ENCODE measurements at places on chromosomes 12 and 14. TPM values are rescaled to one million over a fixed set of nuclear protein-coding genes. Genes with fewer than 3 reads are reported as not detected.

DNA sequence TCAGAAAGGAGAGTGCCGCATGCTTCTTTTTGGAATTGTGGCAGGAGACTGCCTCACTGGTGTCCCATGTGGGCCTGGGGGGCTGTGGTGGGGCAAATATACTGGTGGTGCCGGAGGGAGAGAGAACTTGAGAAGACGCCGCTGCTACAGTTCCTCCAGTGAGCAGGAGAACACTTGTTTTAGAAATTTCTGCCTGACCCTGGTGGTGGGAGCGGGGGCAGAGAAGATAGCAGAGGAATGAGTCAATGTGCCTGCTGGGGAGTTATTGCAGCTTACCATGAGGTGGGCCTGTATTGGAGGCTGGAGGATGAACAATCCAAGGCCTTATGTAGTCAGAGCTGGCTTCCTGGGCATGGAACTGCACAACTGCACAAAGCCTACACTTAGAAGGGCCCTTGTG lies 211.8 kb downstream of the SNAPC1 start:
- H3K27me3 ChIP-seq = no peaks in the 10 kb centered on the region
- DNase-seq = no peak
- no peak overlapping the region for H3K27ac ChIP-seq
- no peaks in the 10 kb centered on the region for H3K36me3 ChIP-seq
- no peaks in the 10 kb centered on the region for H3K4me1 ChIP-seq
- no peak overlapping the region for H3K4me3 ChIP-seq

DNA sequence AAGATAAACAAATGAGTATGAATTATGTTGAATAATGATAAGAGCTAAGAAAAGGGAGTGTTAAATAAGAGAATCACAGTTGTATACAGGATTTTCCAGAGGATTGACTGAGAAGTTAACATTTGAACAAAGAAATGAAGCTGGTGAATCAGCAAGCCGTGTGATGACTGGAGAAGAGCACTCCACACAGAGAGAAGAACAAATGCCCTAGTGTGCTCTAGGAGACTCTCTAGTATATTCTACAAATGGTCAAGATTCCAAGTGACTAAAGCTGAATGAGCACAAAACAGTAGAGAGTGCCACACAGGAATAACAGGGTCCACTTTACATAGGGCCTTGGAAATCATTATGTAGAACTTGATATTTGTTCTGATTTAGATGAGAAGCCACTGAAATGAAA lies 587.1 kb upstream of the ATXN7L3B start:
- no peaks in the 10 kb centered on the region for H3K36me3 ChIP-seq
- H3K27me3 ChIP-seq = peaks cover 5% of the 10 kb centered on the region
- H3K4me1 ChIP-seq = no peaks in the 10 kb centered on the region
- peak; percentile 1 for DNase-seq
- no peak overlapping the region for H3K4me3 ChIP-seq

DNA sequence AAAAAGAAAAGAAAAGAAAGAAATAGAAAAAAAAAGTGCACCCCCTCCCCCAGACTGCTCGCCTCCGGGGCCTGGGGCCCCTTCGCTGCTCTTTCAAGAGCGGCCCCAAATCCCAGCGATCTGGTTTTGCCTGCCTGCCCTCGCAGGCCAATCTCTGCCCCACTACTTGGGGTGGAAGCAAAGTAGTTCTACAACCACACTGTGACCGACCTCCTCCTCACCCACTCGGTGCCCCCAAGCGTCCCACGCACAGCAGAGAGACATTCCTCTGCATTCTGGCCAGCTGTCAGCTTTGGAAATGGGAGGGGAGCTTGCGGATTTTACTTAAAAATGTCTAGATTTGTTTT lies 2.4 kb upstream of the TBX3 start:
- peaks cover 15% of the 10 kb centered on the region for H3K36me3 ChIP-seq
- H3K27me3 ChIP-seq = no peaks in the 10 kb centered on the region
- H3K27ac ChIP-seq = no peak overlapping the region
- no peak overlapping the region for H3K4me3 ChIP-seq

DNA sequence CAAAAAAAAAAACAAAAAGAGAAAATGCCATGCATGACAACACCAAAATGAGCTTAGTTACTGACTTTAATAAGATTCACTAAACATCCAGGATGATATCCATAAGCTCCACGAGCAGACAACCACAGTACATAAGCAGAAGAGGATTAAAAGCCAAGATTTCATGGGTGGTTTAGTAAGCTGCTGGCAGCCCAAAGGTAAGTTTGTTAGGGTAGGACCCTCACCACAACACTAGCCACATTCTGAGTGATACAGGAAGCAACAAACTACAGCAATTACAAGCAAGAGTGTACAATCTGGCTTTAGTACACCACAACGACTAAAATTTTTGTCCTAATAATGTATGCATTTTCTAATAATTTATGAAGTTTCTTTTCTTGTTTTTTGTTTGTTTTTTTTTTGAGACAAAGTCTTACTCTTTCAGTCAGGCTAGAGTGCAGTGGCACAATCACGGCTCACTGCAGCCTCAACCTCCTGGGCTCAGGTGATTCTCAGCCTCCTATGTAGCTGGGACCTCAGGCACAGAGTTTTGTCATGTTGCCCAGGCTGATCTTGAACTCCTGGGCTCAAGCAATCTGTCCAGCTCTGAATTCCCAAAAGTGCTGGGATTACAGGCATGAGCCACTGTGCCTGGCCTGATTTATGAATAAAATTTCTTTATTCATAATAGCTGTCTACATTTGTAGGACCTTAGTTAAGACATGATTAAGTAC lies 221.4 kb downstream of the MED13L start:
- no peak for DNase-seq
- no peak overlapping the region for H3K27ac ChIP-seq
- no peaks in the 10 kb centered on the region for H3K36me3 ChIP-seq
- peaks cover 26% of the 10 kb centered on the region for H3K4me1 ChIP-seq
- H3K4me3 ChIP-seq = no peak overlapping the region
- no peaks in the 10 kb centered on the region for H3K27me3 ChIP-seq

- no peaks in the 10 kb centered on the region for H3K36me3 ChIP-seq
- H3K4me1 ChIP-seq = peaks cover 7% of the 10 kb centered on the region
- H3K4me3 ChIP-seq = no peak overlapping the region
- peak; percentile 89 for DNase-seq
Observed at GRCh38 chr12:51941604-51942003, 9.9 kb upstream of the ACVR1B start.

DNA sequence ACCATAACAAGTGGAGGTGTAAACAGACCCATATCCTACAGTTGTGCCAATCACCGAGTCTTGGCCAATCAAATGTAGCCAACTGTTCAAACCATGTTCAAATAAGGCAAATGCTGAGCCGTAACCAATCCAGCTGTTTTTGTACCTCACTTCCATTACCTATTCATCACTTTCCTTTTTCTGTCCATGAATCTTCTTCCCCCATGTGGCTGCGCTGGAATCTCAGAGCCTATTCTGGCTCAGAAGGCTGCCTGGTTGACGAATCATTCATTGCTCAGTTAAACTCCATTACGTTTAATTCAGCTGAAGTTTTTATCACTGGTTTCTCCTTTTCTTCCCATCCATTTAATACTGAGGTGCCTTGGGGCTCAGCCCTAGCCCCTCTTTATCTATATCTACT lies 71.1 kb downstream of the TBC1D30 start:
- no peak for DNase-seq
- H3K4me3 ChIP-seq = no peak overlapping the region
- H3K36me3 ChIP-seq = no peaks in the 10 kb centered on the region
- no peaks in the 10 kb centered on the region for H3K27me3 ChIP-seq
- no peak overlapping the region for H3K27ac ChIP-seq

- no peaks in the 10 kb centered on the region for H3K27me3 ChIP-seq
- peak overlapping the region; percentile 39 for H3K4me3 ChIP-seq
- H3K36me3 ChIP-seq = peaks cover 10% of the 10 kb centered on the region
- peak; percentile 96 for DNase-seq
Observed at GRCh38 chr14:105473677-105474482, 741 bp upstream of the CRIP2 start.

RNF41 gene
- total RNA-seq = 49.5 TPM

BDKRB2 gene
- total RNA-seq = 2.6 TPM

NT5DC3 gene
- total RNA-seq = 12.3 TPM

MANSC1 gene
- total RNA-seq = 8.0 TPM

MYF5 gene
- total RNA-seq = not detected
